Hepatic stellate cell (primary cell): ENCODE measurements at places on chromosomes 3 and 15.

GRCh38 chr3:153215966-153216365, 53.9 kb downstream of the RAP2B start:
- DNase-seq = peak; percentile 9

GRCh38 chr3:16472593-16472992, 40.9 kb downstream of the RFTN1 start:
- no peak for DNase-seq

DNA sequence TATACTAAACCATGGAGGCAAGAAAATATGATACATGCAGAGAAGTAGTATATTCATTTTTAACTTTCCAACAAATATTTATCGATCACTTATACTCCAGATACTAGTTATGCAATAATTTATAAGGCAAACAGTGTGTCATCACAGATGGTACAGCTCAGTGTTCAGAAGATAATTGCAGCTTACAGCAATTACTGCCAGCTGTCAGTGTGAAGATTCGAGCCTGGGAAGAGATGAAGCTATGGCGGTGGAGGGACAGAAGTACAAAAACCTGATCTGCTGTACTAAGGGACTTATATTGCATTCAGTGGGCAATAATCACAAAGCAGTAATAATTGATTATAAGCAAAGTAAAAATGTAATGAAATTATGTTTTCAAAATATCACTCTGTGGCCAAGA, 170.6 kb upstream of the EPHA3 start:
- DNase-seq = no peak

DNA sequence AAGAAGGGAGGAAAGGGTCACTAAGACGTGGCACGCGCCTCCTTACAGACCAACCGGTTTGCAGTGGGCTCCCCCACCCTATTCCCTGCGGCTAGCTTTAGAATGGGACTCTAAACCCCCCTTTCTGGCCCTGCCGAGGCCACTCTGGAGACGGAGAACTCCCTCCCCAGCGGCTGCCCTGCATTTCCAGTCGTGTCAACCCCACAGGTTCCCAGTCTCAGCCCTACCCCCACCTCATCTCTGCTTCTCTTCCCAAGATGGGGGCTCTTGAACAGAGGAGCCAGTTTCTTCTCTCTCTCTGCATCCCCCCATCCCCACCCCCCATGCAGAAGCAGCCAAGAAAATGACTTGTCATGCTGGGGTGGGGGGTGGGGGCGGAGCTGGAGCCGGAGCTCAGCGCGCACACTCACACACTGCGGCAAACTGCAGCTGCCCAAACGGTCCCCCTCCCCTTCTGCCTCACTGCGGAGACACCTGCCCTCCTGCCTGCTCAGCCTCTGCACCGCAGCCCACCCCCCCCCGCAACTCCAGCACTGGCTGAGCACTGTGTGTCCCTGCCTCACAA, 871 bp downstream of the MAP1A start:
- peak; percentile 62 for DNase-seq

DNA sequence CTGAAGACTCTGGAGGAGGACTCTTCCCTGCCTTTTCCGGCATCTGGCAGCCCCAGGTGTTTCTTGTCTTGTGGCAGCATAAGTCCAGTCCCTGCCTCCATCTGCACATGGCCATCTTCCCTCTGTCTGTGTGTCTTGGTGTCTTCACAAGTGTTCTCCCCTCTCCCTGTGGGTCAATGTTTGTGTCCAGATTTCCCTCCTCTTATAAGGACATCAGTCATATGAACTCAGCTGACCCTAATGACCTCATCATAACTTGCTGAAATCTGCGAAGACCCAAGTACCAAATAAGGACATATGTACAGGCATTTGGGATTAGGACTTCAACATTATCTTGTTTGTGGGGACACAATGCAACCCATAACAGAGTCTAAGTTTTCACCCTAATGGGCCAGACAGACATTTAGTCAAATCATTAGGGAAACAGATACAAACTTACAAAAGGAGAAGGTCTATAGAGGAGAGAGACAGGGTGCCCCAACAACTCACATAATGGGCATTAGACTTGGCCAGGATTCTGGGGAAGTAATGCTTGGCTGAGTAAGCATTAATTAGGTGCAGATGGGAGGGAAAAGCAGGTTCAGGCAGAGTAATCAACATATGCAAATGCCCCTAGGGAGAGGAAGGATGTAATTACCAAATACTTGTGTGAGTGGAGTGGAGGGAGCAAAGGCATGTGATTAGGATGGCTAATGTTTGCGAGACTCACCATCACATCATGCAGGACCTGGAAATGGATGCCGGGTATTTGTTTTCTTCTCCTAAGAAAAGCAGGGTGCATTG, 372.8 kb upstream of the TBL1XR1 start:
- no peak for DNase-seq

- no peak for DNase-seq
Measured at GRCh38 chr3:106168962-106169750, 300.3 kb upstream of the CBLB start.

DNA sequence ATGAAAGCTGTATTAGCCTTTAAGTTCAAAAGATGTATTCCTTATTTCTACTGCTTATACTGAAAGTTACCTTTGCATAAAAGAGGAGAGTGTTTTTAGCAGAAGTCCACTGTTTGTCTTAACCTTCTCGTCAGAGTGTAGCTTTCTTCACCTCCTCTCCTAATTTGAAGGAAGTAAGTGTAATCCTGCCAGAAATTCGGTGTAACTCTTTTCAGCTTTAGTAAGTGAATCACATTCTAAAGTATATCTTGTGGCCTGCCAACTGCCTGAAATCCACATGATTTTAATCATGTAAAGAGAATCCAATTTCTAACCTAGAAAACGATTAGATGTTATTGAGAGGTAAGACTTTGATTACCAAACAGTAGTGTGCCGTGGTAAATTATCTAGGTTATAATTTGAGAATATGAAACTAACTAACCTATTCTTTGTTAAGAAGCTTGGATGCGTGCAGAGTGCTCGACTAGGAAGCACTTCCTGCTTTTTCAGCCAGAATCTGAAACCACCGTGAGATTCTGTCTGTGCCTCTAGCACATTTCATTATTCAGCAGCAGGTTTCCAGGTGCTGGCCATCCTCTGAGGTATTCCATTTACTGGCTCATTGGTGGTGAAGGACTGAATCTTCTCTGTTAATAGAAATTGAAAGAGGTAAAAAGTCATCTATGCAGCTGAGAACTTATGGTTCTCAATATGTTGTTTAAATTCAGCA, 7.5 kb downstream of the GYG1 start:
- no peak for DNase-seq

GRCh38 chr3:134649106-134649705, 1.6 kb downstream of the KY start:
- DNase-seq = no peak

- no peak for DNase-seq
Measured at GRCh38 chr3:1406250-1406649, 313.4 kb downstream of the CNTN6 start.

GRCh38 chr3:114450008-114450596, 156.3 kb downstream of the TIGIT start:
- DNase-seq = no peak

GRCh38 chr3:190384309-190384756, 3.6 kb upstream of the CLDN16 start:
- DNase-seq = no peak

DNA sequence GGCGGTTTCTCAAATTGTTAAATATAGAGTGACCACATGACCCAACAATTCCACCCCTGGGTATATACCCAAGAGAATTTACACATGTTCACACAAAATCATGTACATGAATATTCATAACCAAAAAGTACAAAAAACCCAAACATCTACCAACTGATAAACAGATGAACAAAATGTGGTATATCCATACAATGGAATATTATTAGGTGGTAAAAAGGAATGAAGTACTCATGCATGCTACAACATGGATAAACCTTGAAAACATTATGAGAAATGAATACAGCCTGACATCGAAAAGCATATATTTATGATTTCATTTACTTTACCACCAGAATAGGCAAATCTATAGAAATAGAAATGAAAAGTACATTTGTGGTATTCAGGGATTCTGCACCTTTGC, 7.4 kb downstream of the PLCB2 start:
- no peak for DNase-seq

DNA sequence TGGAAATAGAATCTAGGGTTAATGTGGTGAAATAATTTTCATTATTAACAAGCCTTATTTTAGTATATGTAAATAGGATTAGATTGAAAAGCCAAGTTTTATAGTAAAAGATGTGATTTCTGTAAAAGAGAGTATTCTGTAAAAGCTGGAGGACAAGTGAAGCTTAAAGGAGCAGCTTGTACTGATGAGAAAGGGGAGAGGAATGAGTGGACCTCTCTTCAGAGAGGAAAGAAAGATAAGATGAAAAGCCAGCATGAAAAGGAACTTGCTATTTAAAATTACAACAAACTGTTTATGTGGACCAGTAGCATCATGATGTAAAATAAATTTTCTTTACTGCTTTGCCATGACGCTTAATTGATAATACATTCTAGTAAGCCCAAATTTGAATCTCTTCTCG, 18.5 kb downstream of the ALCAM start:
- no peak for DNase-seq

- DNase-seq = no peak
Measured at GRCh38 chr3:183369117-183369516, 59.3 kb downstream of the MCF2L2 start.

DNA sequence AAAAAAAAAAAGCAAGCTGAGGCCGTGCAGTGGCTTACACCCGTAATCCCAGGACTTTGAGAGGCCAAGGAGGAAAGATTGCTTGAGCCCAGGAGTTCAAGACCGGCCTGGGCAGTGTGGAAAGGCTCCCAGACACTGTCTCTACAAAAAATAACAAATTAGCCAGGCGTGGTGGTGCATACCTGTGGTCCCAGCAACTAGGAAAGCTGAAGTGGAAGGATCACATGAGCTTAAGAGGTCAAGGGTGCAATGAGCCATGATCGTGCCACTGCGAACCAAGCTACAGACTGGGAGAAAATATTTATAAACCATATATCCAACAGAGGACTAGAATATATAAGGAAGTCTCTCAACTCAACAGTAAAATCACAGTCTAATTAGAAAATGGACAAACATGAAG, 10.0 kb downstream of the KLHDC8B start:
- DNase-seq = no peak

DNA sequence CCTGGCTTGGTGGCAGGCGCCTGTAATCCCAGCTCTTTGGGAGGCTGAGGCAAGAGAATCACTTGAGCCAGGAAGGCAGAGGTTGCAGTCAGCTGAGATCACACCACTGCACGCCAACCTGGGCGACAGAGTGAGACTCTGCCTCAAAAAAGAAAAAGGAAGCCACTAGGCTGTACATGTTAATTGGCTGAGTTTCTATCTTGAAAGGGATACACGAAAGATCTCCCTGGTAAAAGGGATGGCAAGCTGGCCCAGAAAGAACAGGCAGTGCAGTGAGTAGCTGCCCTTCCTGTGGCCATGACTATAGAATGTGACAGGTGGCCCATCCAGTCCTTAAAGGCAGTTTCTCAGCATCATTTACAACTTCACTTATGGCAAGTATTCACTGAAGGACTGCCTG, 12.3 kb downstream of the LRIG1 start:
- DNase-seq = no peak

DNA sequence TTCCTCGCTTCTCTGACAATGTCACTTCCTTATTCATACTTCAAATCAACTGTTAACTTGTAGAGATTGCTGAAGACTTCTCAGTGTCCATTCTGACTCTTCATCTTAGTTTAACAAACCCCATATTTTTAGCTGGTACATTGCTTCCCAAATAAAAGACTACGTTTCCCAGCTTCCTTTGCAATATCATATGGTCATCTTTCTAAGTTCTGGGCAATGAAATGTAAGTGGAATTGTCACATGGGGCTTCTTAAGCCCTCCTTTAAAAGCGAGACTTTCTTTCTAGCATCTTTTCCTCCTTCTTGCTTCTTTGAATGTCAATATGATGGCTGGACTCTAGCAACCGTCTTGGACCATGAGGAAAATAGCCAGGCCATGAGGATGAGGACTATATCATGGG, 239.0 kb downstream of the ZNF621 start:
- no peak for DNase-seq

DNA sequence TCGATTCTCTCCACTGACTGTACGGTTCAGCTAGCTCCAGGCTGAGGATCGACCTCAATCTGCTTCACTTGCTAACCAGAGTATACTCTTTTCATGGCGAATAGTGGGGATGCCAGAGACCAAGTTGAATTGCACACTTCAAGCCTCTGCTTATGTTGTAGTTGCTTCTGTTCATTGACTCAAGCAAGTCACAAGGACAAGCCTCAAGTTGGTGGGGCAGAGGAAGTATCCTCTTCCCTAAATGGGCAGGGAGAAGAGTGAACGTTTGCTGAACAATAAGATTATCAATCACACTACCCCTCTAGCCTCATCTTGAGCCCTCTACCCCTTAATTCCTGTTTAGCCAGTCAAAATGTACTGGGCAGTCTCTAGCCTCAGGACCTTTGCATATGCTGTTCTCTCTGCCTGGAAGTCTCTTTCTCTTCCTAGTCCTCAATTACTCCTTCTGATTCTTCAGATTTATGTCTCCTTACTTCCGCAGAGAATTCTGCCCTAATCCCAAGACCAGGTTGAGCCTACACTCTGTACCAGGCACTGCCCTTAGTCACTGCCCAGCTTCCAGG, 390.4 kb upstream of the PROK2 start:
- no peak for DNase-seq

DNA sequence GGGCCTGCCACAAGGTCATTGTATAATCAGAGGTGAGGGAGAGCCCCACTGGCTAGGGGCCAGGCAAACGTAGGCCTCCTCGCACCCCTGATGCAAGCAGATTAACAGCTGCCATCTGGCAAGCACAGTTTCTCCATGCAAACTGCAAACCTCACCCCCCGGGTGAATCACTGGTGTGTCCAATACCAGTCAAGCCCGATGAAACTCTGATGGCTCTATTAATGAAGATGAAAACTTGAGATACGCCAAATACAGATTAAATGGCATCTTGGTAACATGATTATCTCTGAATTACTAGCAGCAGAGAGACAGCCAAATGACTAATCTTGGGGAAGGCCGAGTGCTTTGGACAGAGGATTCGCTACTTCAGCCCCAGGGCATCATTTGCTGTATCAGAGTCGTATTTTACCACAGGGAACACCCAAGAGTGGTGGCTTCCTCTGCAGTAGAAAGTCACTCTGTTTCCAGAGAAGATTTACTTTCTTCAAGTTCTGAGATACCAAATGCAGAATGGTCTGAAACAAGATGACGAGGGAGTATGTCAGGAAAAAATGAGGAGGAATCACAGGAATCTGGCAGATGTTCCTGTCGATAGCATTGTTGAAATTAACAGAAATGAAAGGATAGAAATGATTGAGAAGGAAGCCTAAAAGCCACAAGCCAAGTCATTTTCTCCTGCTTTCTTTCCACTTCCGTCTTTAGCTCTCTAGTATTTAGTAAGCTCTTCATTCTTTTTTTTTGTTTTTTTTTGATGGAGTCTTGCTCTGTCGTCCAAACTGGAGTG, 96.2 kb upstream of the NR2F2 start:
- no peak for DNase-seq

- no peak for DNase-seq
Measured at GRCh38 chr3:111882799-111883198, 23.7 kb downstream of the PHLDB2 start.

DNA sequence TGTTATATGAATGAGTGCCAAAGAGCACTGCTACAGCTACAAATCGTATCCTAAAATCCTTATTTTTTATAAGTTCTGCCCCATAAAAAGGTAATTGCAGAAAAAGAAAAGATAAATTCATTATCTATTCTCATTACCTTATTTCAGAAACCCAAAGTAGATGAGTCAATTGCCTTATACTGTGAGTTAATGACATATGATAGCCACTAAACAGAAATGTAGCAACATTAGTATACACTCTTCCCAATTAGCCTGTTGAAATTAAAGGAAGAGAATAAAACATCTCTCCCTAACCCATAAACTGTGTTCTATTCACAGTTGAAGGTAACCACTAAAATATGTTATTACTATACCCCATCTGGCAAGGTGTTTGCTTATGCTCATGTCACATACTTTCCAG, 11.0 kb downstream of the TBL1XR1 start:
- no peak for DNase-seq

- DNase-seq = peak; percentile 16
Measured at GRCh38 chr3:21158861-21159542, 592.0 kb downstream of the ZNF385D start.
